ENCODE measurements at places on chromosomes 12 and 14. TPM values are rescaled to one million over a fixed set of nuclear protein-coding genes. Genes with fewer than 3 reads are reported as not detected.

DNA sequence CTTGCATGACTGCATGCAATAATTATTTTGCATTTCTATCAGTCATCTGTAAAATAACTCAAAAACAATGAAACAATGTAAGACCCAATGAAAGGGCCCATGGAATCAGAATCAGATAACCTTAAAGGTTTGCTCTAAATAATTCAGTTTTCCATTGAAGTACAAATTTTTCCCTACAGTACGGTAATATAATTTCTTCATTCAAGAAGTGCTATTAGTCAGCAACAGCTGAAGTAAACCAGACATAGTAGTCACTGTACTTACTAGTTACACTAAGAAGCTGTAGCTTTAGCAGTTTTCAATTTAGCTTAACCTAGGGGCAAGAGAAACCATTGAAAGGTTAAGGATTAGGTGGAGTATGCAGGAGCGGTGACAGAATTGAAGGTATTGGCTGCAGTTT is 43.5 kb downstream of the BCAT1 start:
- no peak for DNase-seq

DNA sequence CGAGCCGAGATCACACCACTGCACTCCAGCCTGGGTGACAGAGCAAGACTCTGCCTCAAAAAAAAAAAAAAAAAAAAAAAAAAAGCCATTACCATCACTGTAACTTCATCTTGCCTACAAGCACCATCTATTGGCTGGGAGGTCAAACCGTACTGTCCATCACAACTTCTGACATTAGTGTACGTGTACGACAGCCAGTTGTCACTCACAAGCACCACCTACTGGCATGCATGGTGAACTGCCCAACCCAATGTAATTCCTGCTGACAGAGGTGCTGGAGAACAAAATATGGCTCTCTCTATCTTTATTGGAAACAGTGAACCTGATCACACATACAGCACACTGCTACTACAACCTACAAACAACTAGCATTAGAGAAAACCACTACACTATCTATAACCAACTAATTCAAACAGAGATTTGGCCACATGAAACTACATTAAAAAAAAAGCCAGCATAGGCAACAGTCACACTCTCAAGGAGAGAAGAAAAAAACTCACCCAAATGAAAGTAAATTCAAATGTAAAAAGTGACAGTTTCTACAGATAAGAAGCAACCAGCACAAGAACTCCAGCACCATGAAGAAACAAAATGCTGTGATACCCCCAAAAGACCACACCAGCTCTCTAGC is 82.3 kb downstream of the PUS7L start:
- DNase-seq, result peak; percentile 33

- no peak for DNase-seq
Measured at GRCh38 chr12:104623883-104624282, 167.1 kb downstream of the CHST11 start.

GRCh38 chr12:3061501-3062215 is 15.5 kb upstream of the TSPAN9 start:
- no peak for DNase-seq

DNA sequence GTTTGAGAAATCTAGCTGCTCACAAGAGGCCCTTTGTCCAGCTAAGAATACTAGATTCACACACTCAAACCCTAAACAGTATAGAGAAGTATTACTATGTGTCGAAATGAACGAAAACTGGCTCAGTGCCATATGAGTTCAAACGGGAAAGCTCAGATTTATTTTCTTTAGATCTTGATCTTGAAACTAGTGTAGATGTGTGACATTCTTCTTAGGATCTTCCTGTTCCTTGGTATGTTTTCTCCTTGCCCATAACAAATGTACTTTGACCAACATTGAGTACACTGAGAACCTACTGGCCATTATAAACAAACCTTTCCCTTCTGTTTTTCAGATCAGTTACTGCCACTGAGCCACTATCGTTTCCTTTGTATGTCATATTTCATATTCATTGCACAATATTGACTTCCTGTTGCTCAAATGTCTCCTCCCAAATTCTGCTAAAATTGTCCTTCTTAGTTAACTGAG is 21.3 kb downstream of the MYBPC1 start:
- DNase-seq, result peak; percentile 31

DNA sequence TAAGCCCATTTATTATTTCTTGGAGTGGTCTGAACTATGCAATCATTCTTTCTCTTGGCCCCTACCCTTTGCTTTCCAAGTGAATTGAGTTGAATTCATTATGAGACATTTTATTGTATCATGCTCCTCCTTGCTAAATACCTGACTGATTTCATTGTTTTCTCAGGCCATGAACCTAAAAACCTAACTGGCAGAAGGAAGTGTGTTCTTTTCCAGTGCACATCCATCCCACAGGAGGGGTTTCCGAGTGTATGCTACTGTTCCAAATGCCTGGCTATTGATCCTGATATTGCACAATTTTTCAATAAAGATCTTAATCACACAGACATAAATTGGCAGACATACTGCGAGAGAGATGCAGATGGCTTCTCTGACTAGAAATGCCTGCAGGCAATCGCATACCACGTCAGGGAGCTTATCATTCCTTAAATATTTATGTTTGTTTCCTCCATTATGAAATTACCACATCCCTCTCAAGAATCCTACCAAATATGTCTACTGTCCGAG is 162.2 kb upstream of the EGLN3 start:
- DNase-seq, result no peak

DNA sequence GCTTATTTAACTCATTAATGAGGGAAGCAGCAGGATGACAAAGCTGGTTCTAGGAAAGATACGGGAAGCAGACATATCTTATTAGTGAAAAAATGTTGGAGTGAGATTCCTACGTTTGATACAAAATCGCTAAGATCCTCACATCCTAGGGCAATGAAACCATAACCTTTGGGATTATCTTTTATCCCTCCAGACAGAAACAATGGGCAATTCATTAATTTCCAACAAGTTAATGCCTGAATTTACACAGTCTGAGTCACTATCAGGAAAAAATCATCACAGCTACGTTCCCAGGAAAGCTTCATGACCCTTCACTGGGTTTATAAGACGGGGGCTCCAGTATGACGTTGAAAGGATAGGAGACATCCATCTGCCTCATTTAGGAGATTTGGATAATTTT is 45.0 kb downstream of the SLC24A4 start:
- no peak for DNase-seq

DNA sequence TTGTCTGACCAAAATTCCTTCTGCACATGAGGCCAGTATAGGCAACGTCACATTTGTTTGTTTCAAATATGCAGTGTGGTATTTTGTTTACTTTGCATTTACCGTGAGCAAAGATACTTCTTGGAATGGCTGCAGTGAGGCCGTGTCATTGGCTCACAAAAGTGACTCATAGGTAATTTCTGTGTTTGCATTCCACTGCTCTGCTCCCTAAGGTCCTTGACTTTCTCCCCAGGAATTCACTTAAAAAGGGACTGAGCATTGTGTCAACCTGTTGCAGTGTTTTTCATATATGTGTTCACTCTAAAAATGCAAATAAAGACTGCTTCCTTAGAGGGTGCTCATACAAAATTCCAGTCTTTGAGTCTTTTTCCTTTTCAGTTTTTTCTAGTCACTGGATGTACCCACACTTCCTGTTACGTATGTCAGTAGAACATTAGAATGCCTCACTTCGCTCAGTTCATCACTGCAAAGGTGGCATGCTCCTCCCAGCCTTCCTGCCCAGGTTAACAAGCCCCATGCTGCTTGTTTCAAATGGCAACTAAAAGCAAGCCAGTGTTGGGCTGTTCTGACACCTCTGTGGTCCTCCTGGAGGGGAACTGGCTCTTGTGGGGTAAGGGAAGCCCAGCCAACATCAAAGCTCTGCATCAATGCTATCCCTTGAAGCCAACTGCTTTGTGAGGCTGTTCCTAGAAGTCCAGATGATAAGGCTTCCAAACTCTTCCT is 9.1 kb downstream of the C12orf76 start:
- peak; percentile 69 for DNase-seq

DNA sequence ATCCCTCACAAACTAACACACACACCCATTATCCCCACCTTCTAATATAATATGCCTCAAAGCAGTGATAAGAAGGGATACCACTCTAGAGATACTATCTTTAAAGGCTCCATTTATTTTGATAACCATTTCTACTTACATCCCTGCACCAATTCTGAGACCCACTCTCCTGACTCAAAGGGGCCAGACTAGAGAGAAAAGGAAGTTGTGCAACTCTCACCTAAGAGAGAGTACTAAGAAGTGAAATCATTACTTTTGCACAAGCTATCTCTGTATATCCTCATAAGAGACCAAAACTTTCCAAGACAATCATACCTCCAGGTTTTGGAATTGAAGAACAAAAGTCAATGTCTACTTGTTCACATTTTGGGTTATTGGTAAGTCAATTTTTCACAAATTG is 45.4 kb upstream of the USP15 start:
- DNase-seq, result no peak

DNA sequence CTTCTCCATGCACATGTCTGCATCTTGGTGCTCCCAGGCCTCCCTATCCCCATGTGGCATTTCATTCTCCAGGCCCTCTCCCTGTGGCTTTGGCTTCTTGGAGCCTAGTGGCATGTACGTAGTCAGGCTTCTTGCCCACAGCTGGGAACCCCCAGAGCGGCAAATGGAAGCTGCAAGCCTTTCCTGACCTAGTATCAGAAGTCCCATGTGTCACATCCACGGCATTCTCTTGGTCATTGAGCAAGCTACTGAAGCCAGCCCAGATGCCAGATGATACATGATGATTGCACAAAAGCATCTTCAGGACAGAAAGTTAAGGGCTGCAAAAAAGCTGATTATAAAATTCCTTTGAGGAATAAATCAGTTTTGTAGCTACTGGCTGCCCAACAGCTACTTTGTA is 154.9 kb downstream of the PELI2 start:
- no peak for DNase-seq

DNA sequence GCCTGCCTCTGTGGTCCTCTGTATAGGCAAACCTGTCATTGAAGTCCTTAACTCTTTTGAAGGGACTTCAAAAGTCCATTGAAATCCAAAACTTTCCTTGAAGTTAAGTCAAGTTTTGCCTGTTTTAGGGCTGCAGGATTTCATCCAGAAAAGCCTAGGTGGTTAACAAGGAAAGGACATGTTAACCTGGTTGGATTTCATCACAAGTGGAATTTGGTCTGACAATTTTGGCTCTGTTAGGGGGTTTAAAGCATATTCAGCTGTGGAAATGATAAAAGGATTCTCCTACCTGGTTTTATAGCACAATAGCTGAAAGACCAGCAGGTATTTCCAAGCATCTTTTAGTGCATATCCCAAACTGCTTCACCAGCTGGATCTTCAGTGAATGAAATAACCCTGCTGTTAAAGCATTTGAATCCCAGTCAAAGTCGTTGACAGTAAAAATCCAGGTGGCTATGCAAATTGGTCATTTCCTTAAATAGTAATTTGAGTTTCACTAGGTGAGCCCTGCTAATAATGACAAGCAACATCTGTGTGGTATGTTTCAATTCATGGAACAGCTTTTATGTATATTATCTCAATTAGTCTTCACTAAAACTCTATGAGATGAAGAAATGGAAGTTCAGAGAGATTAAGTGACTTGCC is 400.5 kb downstream of the ETNK1 start:
- DNase-seq, result no peak

GRCh38 chr14:69580009-69580577 is 5.4 kb upstream of the CCDC177 start:
- peak; percentile 47 for DNase-seq

DNA sequence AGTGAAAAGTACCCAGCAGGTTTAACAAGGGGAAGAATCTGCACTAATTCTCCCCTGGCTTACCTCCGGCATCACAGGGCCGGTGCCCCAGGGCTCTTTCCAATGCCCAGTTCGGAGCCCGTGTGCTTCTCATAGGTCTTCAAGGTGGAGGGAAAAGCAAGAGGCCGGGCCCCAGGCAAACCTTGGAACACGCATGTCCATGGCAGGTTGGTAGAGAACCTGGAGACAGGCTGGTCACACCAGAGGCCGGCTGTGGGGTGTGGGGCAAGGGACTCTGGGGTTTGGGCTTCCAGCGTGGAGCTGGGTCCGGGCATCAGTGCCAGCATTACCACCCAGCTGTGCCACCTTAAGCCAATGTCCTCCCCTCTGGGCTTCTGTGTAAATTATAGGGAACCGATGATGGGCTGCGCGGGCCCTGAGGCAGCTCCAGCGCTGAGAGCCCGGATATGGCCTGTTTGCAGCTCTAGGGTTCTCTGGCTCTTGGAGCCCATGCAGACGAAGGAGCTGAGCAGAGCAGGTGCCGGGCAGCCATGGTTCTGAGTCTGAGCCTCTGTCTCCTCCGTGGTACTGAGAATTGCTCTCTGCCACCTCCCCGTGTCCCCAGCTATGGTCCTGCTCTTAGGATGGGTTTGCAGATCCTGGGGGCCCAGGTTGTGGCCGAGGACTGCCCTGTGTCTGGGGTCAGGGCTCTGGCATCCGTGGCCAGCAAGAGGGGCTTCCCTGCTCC is 197.0 kb upstream of the C14orf180 start:
- no peak for DNase-seq

GRCh38 chr12:11482955-11483354 is 87.6 kb upstream of the PRB2 start:
- DNase-seq, result no peak

- DNase-seq, result no peak
Measured at GRCh38 chr12:24943947-24944600, 4.8 kb downstream of the BCAT1 start.

DNA sequence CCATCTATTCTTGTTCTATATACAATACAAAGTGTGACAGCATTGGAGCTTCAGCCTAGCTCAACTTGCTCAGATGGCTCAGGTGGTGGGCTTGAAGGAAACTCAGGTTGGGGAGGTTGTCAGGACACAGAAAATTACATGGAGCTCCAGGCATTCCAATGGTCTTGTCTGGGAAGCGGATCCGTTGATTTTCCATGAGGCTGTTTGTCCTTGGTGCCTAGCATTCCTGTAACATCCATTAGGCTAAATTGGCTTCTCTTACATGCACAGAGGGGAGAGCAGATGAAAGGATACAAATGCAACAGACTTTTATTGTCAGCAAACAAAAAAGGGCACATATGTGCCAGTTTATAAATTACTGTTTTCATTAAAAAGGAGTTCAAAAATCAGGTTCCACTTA is 75.5 kb upstream of the OTX2 start:
- no peak for DNase-seq

GRCh38 chr14:61470261-61470960 is 149.0 kb downstream of the PRKCH start:
- DNase-seq, result no peak

GRCh38 chr12:124774054-124774461 is 89.6 kb downstream of the SCARB1 start:
- peak; percentile 60 for DNase-seq

The RBMS2 gene
- total RNA-seq, result 2.5 TPM

The FOXG1 gene
- not detected for total RNA-seq

The LAG3 gene
- total RNA-seq, result 25.1 TPM

The HCAR2 gene
- total RNA-seq, result not detected

The NXPH4 gene
- 0.25 TPM for total RNA-seq

The CS gene
- total RNA-seq, result 330 TPM

The DICER1 gene
- total RNA-seq, result 38.1 TPM

The SMIM41 gene
- not detected for total RNA-seq

The STAC3 gene
- total RNA-seq, result 1.5 TPM

The CPNE6 gene
- total RNA-seq, result not detected

The P2RX2 gene
- not detected for total RNA-seq

The PLBD1 gene
- not detected for total RNA-seq

The KLHL33 gene
- total RNA-seq, result 0.07 TPM

The CCDC177 gene
- not detected for total RNA-seq

The TAS2R30 gene
- total RNA-seq, result 1.6 TPM
